ENCODE measurements at places on chromosomes 13 and 19.

GRCh38 chr13:51683597-51683996, 99.3 kb downstream of the WDFY2 start:
- no peak for DNase-seq

DNA sequence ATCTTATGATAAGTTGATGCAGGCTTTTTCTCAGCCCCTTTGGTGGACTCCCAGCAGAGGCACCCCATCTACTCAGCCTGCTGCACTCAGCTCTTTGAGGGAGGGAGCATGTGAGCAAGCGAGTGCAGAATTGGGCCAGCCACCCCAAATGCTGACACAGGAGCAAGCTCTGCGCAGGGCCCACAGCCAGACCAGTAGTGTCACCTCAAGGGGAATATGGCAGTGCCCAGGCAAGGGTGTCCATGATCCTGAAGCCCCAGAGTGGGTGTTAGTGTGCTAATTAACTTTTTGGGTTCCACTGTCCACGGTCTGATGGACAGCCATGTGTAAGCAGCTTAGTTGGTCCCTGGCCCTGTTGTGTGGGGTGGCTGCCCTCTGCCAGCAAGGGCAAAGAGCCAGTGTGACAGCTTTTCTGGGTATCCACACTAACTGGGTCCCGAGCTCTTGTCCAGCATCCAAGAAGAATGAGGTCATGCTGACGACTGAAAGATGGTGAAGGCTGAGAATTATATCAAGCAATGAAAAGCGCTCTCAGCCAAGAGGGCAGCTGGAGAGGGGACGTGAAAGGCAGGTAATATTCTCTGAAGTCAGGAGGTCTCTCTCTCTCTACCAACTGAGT, 898.3 kb upstream of the PCDH9 start:
- no peak for DNase-seq

DNA sequence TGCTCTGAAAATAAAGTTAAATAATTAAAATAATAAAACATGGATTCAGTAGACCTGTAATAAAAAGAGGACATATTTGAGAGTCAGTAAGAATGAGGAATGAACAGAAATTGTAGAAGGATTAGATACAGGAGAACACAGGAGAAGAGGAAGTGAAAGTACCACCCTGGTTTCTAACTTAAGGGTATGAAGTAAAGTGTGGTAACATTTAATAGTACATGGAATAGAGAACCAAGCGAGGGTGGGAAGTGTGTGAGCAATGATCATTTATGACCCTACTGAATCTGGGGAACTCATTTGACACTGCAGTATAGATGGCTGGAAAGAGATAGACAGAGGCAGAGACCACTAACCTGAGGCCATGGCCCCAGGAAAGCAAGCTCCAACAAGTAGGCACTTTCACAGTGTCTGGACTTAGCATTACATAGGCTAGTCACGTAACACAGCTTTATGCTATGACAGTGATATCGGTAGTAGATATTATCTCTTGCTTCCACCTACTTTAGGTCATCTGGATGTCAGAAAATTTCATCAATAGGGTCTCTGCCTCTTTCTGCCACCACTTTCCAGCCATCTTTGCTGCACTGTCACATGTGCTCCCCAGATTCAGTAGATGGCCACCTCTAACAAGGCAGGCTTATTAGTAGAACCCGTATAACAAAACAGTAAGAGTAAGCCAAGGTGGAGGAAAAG, 633.9 kb upstream of the MIR17HG start:
- DNase-seq = no peak

GRCh38 chr19:31066385-31066784, 282.9 kb downstream of the TSHZ3 start:
- DNase-seq = no peak

GRCh38 chr13:33284031-33284430, 1.5 kb downstream of the STARD13 start:
- DNase-seq = no peak

DNA sequence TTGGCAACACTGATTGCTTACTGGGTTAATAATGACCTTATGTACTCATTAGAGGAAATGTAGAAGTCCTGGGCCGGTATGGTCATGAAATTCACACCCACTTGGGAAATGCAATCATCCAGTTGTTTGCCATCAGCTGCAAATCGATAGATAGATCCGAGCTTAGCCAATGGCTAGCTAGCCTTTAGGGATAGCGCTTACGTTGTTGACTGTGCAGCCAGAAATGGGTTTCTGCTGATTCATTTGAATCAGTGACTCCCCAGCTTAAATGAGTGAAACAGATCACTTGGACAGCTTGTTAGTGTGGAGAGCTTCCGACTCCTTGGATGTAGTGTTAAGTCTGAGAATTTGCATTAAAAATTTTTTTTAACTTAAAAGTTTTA, 11.8 kb downstream of the IL17D start:
- no peak for DNase-seq

GRCh38 chr13:99902657-99903056, 68.9 kb downstream of the ZIC5 start:
- no peak for DNase-seq

DNA sequence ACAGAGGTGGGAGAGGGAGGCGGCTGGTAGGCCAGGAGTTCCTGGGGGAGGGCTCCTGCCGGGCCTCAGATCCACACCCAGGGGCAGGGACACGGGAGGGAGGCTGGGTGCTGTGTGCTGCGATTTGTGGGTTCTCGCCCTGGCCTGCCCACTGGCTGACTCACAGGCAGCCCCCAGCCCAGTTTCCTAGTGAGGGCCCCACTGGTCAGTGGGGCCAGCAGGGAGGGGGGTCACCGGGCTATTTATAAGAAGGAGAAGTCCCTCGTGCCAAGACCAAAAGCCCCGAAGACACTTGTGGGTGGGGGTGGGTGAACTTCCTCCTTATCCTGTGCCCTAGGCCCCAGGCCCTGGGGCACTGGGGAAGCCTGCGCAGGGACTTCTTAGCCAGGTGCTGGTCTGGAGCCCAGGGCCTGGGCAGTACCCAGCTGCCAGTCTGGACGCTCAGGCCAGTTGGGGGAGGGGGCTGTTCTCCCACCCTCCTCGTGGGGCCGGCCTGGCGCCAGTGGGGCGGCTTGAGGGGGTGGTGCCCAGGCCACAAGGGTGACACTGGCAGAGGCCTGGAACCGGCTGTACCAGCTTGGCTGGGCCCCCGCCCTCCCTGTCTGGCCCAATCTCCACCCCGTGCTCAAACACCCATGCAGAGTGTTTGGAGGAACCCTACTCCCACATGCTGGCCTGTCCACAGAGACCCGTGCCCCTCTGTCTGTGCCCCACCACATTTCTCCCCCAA, 5.0 kb upstream of the JUNB start:
- no peak for DNase-seq

GRCh38 chr19:6967967-6968366, 53.3 kb downstream of the MBD3L2B start:
- DNase-seq = no peak

- no peak for DNase-seq
Measured at GRCh38 chr19:39270036-39270871, 2.1 kb downstream of the IFNL2 start.

GRCh38 chr13:58587183-58587582, 955.6 kb downstream of the PCDH17 start:
- no peak for DNase-seq

DNA sequence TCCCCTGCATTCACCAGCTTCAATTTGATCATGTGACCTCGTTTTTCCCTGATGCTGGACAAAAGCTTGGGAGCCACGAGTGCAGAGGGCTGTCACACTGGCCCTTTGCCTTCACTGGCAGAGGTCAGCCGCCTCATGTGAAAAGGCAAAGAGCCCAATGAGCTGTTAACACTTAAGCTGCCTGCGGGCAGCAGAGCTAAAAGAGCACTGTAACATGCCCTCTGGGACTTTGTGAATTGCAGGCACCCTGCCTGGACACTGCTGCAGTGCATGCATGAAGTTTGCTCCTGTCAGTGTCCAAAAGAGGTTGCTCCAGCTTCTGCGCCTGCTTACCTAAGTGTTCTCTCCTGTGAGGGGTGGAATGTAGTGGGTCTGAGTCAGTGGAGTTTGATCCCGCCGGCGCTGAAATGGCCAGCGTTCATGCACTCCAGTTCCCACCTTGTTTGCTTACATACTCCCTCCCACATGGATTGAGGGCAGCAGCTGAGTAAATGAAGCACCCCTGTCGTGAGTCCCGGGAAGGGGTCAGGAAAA, 193.7 kb downstream of the RFC3 start:
- DNase-seq = no peak

GRCh38 chr13:86810361-86810760, 860.8 kb upstream of the SLITRK5 start:
- no peak for DNase-seq

Data from T follicular helper cell (primary cell).